ENCODE measurements at places on chromosomes 1 and 21.

DNA sequence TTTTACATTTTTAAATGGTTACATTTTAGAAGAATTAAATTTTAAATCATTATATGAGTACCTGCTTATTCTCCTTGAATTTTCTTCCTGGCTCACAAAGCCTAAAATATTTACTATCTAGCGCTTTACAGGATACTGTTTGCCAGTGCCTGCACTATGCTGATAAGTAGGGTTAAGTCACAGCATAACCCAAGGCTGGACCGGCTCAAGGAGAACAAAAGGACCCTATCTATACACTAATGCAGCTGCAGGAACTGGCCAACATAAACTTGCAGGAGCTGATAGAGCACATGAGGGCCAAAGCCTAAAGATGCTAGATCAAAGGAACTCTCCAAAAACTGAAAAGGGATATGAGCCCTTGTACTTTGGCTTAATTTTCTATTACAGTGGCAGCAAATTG lies 1086.9 kb upstream of the TMPRSS15 start:
- no peak for DNase-seq

DNA sequence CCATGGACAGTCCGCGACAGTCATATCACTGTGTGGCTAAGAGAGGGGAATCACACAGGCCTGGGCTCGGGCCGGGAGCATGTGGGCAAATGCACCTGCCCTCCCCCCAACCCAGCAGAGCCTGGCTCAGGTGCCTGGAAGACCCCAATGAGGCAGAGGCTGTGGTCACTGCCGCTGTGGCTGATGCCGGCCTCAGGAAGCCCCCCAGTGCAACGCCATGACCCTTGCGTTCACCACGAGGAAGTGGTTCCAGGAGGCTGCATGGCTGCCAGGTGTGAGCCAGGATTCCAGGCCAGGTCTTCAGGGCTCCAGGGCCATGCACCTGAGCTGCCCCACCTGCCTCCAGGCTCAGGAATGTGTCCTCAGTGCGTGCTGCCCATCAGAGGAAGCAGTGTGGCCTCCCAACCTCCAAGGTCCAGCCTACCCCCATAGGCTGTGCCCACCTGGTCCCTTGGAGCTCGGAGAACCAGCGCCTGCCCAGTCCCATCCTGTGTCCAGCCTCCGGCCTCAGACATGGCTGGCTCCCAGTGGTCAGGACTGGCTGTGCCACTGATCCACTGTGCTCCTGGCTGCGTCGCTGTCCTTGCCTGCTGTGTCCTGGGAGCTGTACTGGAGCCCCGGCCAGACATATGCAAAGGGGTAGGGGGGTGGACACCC lies 8.0 kb downstream of the ARHGEF16 start:
- DNase-seq: no peak

DNA sequence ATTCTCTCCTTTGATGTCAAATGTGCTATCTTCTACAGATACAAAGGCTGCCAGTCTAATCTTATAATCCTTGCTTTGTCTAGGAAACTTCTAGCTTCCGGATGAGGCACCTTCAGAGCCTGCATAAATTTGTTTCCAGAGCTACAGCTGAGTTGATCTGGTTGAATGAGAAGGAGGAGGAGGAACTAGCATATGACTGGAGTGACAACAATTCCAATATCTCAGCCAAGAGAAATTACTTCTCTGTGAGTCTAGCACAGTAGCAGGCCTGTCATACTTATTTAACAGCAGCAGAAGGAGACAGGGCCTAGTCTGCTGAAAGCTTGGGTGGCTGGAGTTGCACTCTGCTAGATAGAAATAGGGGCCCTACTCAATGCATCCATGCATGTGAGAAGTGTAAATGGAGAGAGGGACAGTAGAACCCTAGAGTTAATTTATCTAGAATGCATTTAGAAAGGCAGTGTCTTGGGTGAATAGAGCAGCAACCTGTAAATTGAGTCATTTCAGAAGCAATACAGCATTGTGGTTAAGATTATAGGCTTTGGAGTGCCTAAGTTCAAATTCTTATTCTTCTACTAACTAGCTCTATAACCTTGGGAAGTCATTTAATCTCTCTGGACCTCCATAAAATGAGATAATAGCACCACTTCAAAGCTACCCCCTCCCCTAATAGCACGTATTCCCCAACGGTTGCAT lies 89.0 kb downstream of the MACF1 start:
- no peak for DNase-seq

- no peak for DNase-seq
These were observed 27.0 kb downstream of the DPYD start for GRCh38 chr1:97893844-97894243.

GRCh38 chr1:161427733-161428516 lies 60.2 kb upstream of the CFAP126 start:
- no peak for DNase-seq

Measured in T-helper 9 cell (primary cell).